ENCODE measurements at places on chromosomes 13 and 19.
A peak's percentile ranks its signal among the peaks of the same experiment; 100 is the strongest.

GRCh38 chr13:30608364-30608763 is 9.4 kb upstream of the USPL1 start:
- DNase-seq: no peak

DNA sequence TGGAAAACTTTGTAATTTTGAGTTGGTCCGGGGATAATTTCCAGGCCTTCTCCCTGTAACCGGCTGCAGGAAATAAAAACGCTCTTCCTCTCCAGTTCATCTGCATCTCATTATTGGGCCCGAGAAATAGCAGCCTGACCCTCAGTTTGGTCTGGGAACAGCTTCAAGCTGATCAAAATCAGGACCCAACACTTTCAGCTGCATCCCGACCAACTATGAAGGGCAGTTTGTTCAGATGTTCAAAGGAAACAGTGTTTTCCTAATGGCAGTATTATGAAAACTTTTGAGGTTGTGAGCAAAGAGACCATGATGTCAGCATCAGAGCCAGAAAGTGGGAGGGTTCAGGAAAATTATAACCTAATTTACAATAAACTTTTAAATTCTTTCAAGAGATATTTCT is 35.7 kb downstream of the STK24 start:
- DNase-seq: no peak

- no peak for DNase-seq
Observed at GRCh38 chr19:6047741-6048251, 62.5 kb downstream of the RFX2 start.

GRCh38 chr19:642767-643727 is 3.4 kb downstream of the FGF22 start:
- DNase-seq: no peak

GRCh38 chr13:60453490-60453889 is 56.5 kb downstream of the TDRD3 start:
- no peak for DNase-seq

DNA sequence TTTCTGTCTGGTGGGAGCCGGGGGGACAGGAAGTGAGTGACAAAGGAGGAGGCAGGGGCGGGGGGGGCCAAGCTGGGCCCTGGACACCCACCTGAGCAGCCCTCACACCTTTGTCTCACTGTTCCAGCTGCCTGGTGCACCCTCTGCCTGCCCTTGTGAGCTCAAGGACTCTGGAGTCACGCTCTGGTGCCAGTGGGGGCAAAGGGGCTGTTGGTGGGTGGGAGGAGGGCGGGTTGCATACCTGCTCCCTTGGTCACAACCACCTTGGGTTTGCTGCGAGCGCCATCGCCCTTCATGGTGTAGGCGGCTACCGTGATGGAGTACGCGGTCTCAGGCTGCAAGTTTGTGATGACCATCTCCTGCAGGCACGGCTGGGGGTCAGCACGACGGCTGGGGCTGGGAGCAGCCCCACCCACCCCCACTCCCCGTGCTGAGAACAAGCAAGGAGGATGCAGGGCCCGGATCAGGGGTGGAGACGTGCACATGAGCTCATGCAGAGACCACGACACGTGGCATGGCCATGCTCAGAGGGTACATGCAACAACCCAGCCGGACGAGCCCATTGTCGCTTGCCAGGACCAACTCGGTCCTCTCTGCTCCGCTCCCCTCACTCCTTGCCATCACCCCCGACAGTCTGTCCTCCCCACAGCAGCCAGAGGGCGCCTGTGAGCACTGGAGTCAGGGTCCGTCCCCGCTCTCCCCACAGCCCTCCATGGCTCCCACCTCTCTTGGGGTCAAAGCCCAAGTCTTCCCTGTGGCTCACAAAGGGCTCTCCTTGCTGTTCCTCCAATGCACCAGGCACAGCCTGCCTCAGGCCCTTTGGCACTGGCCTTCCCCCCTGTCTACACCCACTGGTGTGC is 114.9 kb downstream of the PTPRS start:
- DNase-seq: peak; percentile 51

DNA sequence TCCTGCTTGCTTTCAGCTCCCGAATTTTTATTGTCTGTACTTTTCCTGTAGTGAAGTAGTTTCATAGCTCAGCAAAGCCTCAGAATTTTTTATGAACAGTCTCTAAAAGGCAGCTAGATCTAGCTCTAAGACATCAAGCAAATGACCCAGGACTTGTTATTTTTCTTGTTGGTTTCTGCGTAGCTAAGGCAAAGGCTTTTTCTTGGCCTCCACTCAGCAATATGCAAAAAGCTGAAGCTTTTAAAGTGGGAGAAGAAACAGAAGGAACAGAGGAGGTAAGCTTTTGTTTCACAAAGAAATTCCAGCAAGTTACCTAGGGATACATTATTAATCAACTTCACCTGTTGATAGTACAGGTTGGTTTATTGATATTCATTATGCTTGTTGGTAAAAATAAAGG is 235.9 kb downstream of the PCDH20 start:
- DNase-seq: no peak

DNA sequence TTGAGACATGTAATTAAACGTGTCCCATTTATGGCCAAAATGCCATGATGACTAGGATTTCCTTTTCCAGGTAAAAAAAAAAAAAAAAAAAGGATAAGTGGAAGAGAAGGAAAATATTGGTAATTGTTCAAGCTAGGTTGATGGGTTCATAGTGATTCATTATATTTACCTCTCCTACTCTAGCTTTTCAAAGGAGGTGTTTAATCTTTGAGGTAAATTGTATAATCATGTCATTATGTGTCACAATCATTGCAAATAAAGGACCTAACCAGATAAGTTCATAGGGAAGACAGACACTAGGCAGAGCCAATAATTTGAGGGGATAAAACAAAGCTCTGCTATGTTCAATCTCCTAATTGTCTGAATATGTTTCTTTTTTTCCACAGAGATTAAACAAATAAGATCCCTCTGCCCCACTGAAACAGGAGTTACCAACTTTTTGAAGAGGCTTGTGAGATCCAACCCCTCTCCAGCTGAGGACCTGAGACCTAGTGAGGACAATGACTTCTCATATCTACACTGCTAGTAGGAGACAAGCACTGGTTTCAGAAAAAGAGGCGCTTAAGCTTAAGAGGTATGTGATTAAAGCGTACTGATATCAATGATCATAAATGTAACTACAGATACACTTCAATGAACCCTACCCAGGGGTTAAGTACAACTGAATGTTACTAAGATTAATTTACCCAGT is 61.4 kb downstream of the USP12 start:
- no peak for DNase-seq

DNA sequence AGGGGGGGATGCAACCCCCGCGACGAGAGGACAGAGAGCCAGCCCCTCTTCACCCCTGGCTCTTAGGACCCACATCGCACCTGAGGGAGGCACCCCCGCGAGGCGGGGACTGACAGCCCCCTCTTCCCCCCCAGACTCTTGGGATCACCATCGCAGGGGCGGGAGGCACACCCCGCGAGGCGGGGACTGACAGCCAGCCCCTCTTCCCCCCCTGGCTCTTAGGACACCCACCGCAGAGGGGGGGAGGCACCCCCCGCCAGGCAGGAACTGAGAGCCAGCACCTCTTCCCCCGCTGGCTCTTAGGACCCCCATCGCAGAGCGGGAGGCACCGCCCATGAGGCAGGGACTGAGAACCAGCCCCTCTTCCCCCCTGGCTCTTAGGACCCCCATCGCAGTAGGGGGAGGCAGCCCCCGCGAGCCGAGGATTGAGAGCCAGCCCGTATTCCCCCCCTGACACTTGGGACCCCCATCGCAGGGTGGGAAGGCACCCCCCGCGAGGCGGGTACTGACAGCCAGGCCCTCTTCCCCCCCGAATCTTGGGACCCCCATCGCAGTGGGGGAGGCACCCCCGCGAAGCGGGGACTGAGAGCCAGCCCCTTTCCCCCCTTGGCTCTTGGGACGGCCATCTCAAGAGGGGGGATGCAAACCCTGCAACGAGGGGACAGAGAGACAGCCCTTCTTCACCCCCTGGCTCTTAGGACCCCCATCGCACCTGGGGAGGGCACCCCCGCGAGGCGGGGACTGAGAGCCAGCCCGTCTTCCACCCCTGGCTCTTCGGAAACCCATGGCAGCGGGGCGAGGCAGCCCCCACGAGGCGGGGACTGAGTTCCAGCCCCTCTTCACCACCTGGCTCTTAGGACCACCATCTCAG is 2425.1 kb upstream of the PCDH20 start:
- no peak for DNase-seq

GRCh38 chr13:75978818-75979217 is 342.7 kb downstream of the LMO7 start:
- no peak for DNase-seq

DNA sequence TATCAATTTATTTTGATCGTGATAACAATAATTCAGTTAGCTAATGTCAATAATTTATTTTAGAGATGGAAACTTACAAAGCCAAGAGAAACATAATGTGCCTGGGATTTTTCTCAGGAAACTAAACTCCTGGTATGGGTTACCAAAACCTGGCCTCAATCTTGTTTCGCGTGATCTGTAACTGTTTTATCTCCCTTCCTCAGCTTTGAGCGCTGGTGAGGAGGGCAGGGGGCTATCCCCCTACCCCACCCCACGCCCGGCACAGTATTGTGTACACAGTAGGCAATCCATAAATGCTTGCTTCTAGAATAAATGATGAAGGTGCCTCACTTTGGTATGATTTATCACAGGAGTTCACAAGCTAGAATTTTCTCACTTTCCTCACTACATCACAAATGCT is 7.7 kb upstream of the DOCK9 start:
- DNase-seq: no peak

DNA sequence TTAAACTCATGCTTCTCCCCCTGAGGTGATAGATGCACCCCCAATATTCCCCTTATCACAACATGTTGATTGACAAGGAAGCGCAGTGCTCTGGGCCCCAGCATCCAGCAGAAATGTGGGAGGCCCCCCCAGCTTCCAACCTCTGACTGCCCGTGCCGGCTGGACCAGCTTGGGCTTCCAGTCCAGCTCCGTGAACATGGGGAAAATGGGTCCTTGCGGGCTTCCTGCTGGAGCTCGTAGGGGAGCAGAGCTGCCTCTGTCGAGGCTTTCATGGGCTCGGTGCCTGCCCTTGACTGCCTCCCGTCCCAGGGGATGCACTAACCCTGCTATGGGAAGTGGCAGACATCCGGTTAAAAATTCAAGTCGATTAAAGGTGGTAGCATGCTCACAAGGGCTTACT is 188.9 kb downstream of the COL4A1 start:
- DNase-seq: no peak

DNA sequence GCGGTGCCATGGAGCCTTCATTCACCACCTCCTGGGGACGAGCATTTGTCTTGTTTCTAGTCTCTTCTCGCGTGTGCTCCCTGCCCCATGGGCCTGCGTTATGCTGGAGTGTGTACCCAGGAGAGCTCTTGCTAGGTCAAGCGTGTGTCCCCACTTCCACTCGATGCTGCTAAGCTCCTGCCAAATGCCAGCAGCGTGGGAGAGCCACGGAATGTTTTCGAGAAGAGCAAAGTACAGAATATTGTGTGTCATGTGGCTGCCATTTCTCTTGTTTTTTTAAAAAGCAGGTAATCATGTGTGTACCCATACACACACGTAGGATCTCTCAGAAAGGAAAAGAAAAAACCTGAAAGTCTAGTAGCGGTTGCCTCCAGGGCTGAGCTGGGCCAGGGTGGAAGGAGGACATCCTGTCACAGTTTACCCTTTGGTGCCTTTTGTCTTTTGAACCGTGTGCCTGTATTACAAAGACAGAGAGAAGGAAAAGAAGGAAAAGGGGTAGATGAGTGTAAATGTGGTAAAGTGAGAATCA is 28.6 kb downstream of the PAK4 start:
- no peak for DNase-seq

GRCh38 chr19:17775245-17775927 is 19.6 kb upstream of the B3GNT3 start:
- peak; percentile 58 for DNase-seq

GRCh38 chr13:66689037-66689619 is 541.0 kb downstream of the PCDH9 start:
- no peak for DNase-seq

- peak; percentile 92 for DNase-seq
Observed at GRCh38 chr19:47436712-47437401, 17.5 kb upstream of the MEIS3 start.

DNA sequence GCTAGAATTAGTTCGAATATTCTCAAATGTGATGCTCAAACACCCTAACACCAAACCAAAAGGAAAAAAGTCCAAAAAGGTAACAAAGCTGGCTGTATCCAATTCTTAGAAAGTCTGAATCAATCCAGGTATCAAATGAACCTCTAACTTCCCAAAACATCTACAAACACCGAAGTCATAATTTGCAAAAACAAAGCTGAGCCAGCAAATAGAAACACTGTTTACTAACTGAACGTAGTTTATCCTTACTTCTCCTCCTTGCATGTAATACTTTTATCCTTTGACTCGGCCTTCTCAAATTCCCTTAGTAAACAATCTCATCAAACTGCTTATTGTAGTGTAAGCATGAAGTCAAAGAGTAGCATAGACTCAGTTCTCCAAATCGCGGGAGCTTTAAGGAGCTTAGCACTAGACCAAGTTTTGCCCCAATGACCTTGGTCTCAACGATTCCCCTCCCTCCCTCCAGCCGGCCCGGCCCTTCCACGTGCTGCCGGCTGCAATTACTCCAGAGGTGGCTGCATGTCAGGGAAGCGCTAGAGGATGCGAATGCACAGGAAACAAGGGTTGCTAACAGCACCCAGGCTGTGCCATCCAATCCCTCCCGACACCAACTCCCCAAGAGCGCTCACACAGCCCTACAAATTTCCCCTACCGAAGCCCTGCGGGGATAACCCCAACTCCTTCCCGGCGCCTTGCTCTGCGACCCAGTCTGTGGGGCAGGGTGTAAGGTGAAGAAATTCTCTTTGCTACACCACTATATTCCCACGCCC is 693 bp downstream of the XPO4 start:
- DNase-seq: peak; percentile 49

DNA sequence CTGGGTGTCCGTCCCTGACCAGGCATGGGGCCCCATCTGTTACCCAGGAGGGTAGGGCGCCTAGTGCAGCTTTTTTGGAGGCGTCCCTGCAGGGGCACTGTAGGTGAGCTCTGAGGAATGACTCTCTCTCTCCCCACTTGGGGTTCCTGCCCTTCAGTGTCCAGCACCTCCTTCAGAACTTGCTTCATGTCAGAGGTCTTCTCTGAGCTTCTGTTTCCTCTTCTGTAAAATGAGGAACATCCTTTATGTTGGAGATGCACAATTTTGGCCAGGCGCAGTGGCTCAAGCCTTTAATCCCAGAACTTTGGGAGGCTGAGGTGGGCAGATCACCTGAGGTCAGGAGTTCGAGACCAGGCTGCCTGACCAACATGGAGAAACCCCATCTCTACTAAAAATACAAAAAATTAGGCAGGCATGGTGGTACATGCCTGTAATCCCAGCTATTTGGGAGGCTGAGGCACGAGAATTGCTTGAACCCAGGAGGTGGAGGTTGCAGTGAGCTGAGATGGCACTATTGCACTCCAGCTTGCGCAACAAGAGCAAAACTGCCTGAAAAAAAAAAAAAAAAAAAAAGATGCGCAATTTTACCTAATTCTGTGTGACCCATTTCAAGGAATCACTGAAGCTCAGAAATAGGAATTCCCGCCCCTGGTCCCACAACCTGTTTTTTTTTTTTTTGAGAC is 15.2 kb upstream of the PIK3R2 start:
- DNase-seq: no peak

GRCh38 chr19:50325310-50326100 is 3.7 kb downstream of the KCNC3 start:
- DNase-seq: peak; percentile 88

Data from activated CD4-positive, alpha-beta T cell treated with anti-CD3 and anti-CD28 coated beads for 36 hours (primary cell).